Stimulated activated effector memory CD8-positive, alpha-beta T cell treated with anti-CD3 and anti-CD28 coated beads, Interleukin-12 subunit alpha, Interleukin-12 subunit beta, amount 100 ng/mL, for 72 hours (primary cell): ENCODE measurements at places on chromosomes 3 and 15.

- DNase-seq = no peak
Observed at GRCh38 chr3:126630020-126630419, 24.9 kb downstream of the TXNRD3 start.

DNA sequence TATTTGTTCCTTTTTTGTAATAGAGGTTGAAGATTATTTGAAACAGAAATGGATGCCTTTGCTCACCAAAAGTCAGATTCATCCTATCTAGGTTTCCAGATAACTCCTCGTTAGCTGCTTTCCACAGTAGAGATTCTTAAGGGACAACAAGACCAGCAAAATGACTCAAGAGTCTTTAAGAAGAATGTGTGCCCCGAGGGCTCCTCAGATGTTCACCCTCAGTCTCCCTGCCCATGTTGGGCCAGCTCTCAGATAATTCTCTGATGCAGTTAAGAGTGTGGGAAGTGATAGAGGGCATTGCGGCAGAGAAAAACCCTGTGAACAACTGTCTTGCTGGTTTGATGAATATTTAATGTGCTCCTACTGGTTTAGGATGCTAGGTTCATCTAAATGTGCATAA, 251.1 kb downstream of the PTPRG start:
- DNase-seq = no peak

DNA sequence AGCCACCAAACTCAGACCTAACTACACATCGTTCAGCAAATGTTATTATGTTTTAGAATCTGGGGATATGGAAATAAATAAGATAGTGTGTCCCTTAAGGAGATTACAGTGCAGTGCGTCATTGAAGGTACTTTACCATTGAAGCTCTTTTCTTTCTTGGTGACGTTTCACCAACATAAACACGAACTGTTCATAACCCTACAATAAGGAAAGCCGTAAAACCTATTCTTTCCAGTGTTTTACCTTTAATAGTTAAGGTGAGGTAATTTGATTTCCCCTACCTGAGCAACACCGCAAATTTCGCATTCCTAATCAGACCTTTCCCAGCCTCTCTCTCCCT, 826 bp downstream of the CCDC66 start:
- DNase-seq = no peak

DNA sequence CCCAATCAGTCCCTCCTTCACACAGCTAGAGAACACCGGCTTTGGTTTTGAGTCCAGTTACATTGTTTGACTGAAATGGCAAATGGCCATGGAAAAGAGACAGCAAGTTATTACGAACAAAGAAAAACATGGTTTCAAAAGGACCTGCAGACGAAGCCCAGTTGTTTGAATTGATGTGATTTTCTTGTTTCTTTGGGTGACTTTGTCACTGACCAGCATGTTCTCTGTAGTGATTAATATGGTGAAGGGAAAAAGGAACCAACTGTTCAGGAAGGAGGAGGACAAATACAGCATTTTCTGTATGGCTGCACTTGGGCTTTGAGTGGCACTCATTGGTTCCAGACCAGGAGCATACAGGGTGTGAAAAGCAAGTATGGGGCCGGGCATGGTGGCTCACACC, 217.4 kb upstream of the TPM1 start:
- no peak for DNase-seq
